WTC11 (cell line): ENCODE measurements at places on chromosomes 6 and 20. TPM values are rescaled to one million over a fixed set of nuclear protein-coding genes. Genes with fewer than 3 reads are reported as not detected.

DNA sequence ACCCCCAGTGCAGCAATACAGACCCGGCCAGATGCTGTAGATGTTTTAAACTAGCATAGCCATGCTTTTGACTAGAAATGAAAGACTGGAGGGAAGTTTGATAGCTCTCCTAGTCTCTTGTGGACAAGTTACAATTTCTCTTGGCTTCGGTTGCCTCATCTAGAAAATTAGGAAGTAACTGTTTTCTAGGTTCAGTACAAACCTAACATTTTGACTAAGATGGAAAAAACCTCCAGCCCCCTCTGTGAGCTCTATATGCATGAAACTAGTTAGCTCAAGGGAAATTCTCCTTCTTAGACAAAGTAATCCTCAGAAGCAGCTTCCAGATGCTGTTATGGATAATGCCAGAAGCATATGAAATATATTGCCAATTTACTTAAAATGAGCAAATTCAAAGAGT is 86.6 kb downstream of the RNF144B start:
- H3K36me3 ChIP-seq, result no peaks in the 10 kb centered on the region
- no peak for DNase-seq
- no peak overlapping the region for H3K4me3 ChIP-seq
- no peaks in the 10 kb centered on the region for H3K27me3 ChIP-seq

GRCh38 chr6:148701375-148701774 is 45.5 kb upstream of the UST start:
- no peak overlapping the region for H3K27ac ChIP-seq
- no peak for DNase-seq
- H3K27me3 ChIP-seq, result peaks cover 41% of the 10 kb centered on the region
- no peak overlapping the region for H3K4me3 ChIP-seq

GRCh38 chr6:129903082-129903481 is 42.0 kb upstream of the TMEM244 start:
- peaks cover 10% of the 10 kb centered on the region for H3K4me1 ChIP-seq
- H3K4me3 ChIP-seq, result no peak overlapping the region
- no peaks in the 10 kb centered on the region for H3K27me3 ChIP-seq
- no peak for DNase-seq
- H3K27ac ChIP-seq, result no peak overlapping the region
- H3K36me3 ChIP-seq, result no peaks in the 10 kb centered on the region

DNA sequence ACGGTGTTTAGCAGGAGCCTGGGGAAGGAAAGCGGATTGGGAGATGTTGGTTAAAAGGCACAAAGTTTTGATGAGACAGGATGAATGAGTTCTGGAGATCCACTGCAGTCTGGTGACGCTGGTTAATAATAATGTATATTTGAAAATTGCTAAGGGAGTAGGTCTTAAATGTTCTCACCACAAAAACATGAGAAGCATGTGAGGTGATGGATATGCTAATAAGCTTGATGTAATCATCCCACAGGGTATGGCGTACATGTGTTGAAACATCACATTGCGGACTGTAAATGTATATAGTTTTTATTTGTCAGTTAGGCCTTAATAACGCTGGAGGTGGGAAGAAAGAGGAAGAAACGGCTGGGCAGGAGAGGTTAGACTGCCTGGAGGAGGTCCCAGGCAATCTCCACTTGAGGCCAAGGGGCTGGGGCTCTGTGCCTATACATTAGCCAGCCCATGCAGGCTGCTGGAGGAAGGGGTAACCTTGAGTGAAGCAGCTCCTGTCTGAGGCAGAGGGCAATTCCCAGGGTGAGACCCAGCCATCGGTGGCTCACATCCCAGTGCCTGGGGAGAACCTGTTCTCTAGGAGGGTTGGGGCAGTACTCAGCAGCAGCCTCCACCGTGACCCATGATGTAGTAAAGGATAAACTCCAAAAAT is 188.2 kb upstream of the QKI start:
- H3K27ac ChIP-seq, result no peak overlapping the region
- no peaks in the 10 kb centered on the region for H3K27me3 ChIP-seq
- no peak overlapping the region for H3K4me3 ChIP-seq
- DNase-seq, result no peak

DNA sequence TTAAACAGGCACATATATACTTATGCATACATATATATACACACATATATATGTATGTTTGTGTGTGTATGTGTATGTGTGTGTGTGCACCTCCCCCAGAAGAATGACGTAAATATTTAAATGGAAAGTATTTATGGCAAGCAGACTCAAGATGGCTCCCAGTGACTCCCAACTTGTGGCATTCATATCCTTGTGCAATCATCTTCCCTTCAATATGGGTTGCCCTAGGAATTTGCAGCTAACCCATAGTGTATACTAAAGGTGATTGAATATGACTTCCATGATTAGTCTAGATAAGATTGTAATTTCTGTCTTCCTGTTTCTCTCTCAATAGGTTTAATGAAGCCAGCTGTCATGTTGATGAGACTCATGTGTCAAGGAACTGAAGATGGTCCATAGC is 127.6 kb downstream of the TRDN start:
- H3K4me1 ChIP-seq, result peaks cover 6% of the 10 kb centered on the region; the same call in 1 of the 2 replicates
- peaks cover 4% of the 10 kb centered on the region; the same call in 1 of the 2 replicates for H3K36me3 ChIP-seq
- H3K27ac ChIP-seq, result no peak overlapping the region
- no peak overlapping the region for H3K4me3 ChIP-seq

DNA sequence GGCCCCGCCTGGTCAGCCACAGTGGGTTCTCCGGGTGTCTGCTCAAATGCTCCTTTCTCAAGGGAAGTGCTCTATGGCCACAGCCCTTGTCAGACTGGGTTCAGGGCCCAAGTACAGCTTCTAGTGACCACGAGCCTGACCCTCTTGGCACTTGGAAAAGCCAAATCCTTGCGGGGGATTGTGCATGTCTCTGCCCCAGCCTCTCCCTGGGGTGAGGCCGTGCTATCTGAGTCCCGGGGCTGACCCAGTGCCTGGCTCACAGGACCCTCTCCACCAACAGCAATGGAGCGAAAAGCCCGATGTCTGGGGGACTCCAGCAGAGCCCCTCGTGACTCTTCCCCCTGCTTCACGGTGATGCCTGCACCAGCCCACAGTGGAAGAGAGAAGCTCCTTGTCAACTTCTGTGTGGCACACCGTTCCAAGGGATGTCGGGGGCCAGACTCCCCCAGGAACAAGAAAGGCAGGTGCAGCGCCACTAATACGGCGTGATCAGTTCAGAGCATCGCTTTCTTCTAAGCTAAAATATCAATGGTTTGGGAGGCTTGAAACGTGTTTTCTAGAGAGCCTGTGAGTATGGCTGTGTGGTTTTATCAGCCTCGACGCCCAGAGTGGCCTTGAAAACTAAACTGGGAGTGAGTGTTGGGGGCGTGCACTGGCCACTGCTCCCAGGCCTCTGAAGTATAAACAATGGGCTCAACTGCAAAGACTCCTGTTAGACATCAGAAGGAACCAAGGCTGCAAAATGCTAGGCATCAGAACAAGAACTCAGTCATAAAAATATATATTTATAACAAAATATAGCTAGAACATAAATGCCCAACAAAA is 51.9 kb downstream of the DLL1 start:
- H3K27me3 ChIP-seq, result no peaks in the 10 kb centered on the region
- no peak overlapping the region for H3K27ac ChIP-seq
- no peaks in the 10 kb centered on the region for H3K36me3 ChIP-seq
- DNase-seq, result no peak

DNA sequence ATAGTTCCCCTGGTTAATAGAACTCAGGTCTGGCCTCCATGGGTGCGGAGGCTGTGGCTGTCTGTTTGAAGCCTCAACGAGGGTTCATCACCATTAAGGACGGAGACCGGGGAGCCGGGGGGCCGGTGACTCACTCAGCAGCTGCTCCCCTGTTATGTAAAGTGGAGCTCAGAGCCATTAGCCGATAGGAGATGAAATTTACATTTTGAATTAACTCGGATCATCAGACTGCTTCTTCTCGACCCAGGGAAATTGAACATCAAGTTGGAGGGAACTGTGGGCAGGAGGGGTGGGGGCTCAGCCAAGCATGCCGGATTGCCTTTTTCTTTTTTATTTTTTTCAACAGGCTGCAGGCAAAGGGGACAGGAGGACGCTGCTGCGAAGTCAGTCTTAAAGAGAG is 12.3 kb downstream of the PCK1 start:
- no peaks in the 10 kb centered on the region for H3K36me3 ChIP-seq
- H3K27ac ChIP-seq, result no peak overlapping the region
- H3K4me3 ChIP-seq, result peak overlapping the region; percentile 6; the same call in 1 of the 2 replicates
- peaks cover 4% of the 10 kb centered on the region for H3K27me3 ChIP-seq

DNA sequence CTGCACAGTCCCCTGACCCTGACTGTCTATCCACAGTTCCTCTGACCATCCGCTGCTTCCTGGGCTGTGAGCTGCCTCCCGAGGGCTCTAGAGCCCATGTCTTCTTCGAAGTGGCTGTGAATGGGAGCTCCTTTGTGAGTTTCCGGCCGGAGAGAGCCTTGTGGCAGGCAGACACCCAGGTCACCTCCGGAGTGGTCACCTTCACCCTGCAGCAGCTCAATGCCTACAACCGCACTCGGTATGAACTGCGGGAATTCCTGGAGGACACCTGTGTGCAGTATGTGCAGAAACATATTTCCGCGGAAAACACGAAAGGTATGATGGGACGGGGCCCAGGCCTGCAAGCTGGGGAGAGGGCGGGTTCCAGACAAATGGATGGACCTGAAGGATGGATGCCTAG is 4.3 kb downstream of the PROCR start:
- peaks cover 22% of the 10 kb centered on the region for H3K27me3 ChIP-seq
- peaks cover 39% of the 10 kb centered on the region for H3K4me1 ChIP-seq
- peaks cover 19% of the 10 kb centered on the region for H3K36me3 ChIP-seq
- no peak overlapping the region for H3K4me3 ChIP-seq

DNA sequence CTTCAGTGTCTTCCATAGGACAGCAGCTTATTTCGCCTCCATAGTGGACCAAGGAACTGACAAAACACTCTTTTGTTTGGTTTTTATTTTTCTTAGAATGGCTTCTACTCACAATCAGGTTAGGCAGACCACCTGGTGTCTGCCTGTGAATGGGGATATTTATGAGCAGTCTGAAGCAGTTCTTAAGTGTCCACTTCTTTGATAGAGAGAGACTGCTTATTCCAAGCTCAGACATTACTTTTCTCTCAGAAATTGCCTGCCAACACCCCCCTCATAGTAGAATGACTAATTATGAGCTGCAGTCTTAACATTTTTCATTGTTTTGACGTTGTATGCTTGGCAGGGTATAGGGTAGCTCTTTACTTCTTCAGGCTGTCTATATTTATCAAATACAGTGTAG is 174.7 kb downstream of the ZFAND3 start:
- H3K27ac ChIP-seq, result no peak overlapping the region
- H3K4me1 ChIP-seq, result peaks cover 27% of the 10 kb centered on the region
- H3K36me3 ChIP-seq, result no peaks in the 10 kb centered on the region
- DNase-seq, result no peak

- H3K27me3 ChIP-seq, result no peaks in the 10 kb centered on the region
- no peak for DNase-seq
- H3K27ac ChIP-seq, result no peak overlapping the region
- no peak overlapping the region for H3K4me3 ChIP-seq
These were observed 280.7 kb downstream of the ZNF217 start for GRCh38 chr20:53312957-53313356.

DNA sequence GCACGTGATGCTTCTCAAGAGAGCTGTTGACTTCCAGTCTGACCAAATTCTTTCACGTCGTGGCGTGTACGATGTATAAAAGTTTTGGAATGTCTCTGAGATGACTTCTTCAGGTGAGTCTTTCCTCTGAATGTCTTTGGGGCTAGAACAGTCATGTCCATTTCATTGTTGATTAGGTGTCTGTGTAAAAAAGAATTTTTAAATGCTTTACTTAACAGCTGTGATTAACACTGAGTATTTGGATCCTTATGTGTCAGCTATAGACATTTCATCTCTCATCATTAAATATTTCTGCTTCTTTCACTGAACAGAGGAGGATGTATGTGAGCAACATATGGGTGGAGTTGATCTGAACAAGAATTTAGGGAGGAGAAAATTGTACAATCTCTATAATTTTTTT is 29.3 kb upstream of the KIF13A start:
- H3K27ac ChIP-seq, result no peak overlapping the region
- DNase-seq, result no peak
- H3K4me3 ChIP-seq, result no peak overlapping the region
- H3K27me3 ChIP-seq, result no peaks in the 10 kb centered on the region
- H3K4me1 ChIP-seq, result peaks cover 37% of the 10 kb centered on the region

DNA sequence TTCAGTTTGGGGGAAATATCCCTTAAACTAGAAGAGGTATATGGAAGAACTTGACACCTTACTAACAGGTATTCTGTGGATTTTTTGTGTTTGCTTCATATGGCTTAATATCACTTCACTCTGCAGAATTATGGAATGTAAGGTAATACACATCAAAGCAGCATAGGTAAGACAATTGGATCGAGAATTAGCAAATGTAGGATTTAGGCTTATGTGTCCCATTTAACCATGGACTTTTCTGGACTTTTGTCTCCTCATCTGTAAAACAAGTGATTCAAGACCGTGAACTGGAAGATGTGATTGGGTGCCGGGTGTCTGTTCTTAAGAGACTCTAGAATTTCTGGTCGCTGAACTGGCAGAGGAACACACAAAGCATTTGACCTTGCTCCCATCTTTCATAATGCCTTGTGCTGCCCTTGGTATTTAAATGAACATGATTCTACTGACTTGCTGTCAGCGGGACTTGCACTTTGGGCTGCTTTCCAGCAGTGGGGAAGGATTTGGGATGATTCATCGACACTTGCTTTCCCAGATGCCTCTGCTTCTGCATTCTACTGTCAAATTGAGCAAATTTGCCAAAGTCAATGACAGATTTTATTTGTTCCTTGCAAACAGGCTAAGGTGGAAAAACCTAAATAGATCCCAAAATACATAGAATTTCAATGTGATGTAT is 199.8 kb downstream of the PLCB1 start:
- no peak overlapping the region for H3K27ac ChIP-seq
- H3K4me1 ChIP-seq, result peaks cover 7% of the 10 kb centered on the region
- H3K36me3 ChIP-seq, result no peaks in the 10 kb centered on the region
- no peak overlapping the region for H3K4me3 ChIP-seq
- DNase-seq, result no peak
- no peaks in the 10 kb centered on the region for H3K27me3 ChIP-seq

DNA sequence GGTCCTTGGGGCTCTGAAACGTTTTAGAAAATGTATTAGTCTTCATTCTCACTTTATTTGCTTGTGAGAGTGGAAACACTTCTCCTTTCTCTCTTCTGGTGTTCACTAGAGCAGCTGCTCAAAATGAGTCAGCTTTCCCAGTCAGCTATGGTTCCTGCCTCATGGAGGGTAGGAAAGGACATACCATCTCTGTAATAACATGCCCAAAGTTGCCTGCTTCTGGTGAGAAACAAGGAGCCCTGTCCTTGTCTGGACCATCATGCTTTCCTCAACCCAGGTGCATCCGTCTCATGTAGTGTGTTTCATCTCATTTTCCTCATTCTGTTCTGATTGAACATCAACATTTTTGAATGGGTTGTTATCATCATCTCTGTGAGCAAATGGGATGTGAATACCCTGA is 17.1 kb upstream of the TINAG start:
- no peak overlapping the region for H3K27ac ChIP-seq
- H3K4me1 ChIP-seq, result peaks cover 3% of the 10 kb centered on the region; the same call in 1 of the 2 replicates
- H3K4me3 ChIP-seq, result no peak overlapping the region
- DNase-seq, result no peak
- no peaks in the 10 kb centered on the region for H3K27me3 ChIP-seq

Gene OR2B6
- total RNA-seq, result not detected in 3 replicates

Gene KIF25
- total RNA-seq, result 0.28 to 1.1 TPM (median 0.71 TPM) in 3 replicates

Gene DCDC2
- 1.4 to 3.2 TPM (median 1.8 TPM) in 3 replicates for total RNA-seq

Gene FNDC11
- total RNA-seq, result 3.4 to 3.8 TPM (median 3.6 TPM) in 3 replicates

Gene CFAP206
- total RNA-seq, result not detected in 3 replicates

Gene BLOC1S5
- 15.6 to 18.9 TPM (median 17.9 TPM) in 3 replicates for total RNA-seq

Gene BTN1A1
- total RNA-seq, result 0.14 to 0.15 TPM in 2 of 3 replicates, not detected in the other

Gene CRISP3
- not detected in 3 replicates for total RNA-seq

Gene CALHM6
- 0.21 to 1.4 TPM (median 0.44 TPM) in 3 replicates for total RNA-seq

Gene ERVFRD-1
- total RNA-seq, result not detected in 3 replicates
